ENCODE measurements at places on chromosomes 6 and 20.
A peak's percentile ranks its signal among the peaks of the same experiment; 100 is the strongest.

GRCh38 chr6:124967444-124967843, 5.2 kb downstream of the RNF217 start:
- DNase-seq: peak; percentile 85

DNA sequence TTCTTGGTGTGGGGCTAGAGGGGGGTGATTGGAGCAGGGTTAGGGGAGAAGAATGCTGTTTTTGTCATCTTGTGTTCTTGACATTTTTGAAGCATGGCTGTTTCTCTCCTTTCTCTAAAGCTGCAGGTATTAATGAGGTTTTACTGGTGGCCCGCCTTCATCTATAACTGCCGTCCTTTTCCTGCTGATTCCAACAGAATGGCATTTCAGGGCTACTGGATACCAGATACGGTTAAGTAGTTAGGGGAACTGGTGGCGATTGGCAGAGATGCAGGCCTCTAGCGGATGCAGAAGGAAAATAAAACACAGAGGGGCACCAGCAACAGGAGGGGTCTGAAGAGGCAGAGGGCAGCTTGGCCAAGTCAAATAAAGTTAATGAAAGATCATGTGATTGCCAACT, 89.7 kb upstream of the EEF1E1 start:
- no peak for DNase-seq

GRCh38 chr6:114227944-114228468, 114.8 kb downstream of the HS3ST5 start:
- DNase-seq: no peak

DNA sequence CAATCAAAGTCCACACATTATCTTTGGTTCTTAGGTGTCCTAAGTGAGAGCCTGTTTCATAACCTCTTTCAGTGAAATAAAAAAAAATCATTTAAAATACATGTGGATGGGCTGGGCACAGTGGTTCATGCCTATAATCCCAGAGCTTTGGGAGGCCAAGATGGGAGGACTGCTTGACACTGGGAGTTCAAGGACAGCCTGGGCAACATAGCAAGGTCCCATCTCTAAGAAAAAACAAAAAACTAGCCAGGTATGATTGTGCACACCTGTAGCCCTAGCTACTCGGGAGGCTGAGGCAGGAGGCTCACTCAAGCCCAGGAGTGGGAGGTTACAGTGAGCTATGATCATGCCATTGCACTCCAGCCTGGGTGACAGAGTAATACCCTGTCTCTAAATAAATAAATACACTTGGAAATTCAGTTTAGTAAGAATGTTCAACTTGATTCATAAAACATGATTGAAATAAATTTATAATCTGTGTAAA, 3.6 kb downstream of the MPC1 start:
- no peak for DNase-seq

GRCh38 chr6:143283887-143284645, 166.4 kb downstream of the ADAT2 start:
- DNase-seq: no peak

DNA sequence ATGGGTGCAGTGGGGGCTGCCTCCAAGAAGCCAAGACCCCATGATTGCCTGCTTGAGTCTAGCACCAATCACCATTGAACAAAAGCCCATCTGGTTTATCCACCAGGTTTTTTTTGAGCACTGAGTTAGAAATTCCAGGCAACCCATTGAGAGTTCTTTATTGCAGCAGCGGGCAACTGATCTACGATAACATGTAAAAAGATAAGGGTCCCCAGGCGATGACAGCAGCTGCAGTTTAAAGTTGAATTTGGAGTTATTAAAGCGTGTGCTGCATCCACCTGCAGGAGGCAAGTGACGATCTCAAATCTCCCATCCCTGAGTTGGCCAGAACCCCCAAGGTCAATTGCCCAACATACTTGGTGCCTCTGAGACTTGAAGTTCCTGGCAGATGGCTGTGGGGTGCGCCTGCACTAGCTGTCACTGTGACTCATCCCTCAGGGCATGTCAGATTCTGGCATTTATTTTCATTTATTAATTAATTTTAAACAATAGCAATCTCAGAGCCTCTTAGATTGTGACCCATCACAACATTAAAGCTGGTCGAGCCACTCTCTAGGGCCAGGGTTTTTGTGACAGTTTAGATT, 290.4 kb upstream of the SULF2 start:
- DNase-seq: no peak

DNA sequence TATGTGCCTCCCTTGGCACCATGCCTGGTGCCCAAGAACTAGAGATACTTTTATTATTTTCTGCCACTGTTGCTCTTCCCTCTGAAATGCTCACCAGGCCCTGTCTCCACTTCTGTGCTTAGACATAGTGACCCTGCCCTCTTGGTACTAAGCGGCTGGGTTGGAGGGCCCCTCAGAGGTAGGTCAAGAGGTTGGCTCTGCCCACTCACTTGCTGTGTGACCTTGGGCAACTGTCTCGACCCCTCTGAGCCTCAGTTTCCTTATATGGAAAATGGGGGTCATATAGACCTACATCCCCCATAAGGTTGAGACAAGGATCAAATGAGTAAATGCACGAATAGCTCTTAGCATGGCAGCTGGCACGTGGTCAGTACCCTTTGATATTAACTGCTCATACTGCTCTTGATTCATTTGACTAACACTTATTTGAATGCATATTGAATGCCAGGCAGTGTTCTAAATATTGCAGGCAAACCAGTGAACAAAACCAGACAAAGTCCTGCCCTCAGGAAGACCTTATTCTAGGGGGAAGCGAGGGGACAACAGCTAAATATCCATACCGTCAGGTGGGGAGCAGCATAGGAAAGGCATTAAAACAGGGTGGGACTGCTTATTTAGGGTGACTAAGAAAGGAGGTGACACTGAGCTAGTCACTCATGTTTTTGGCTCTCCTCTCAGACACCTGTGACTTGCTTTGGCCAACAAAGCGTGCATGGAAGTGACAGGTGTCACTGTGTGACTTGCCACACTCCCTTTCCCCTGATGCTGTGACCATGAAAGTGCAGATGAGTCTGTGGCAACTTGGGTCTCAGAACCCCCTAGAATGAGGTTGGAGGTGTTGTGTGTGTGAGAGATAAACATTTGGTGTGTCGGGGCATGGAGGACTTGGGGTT, 14.3 kb upstream of the SPO11 start:
- no peak for DNase-seq

DNA sequence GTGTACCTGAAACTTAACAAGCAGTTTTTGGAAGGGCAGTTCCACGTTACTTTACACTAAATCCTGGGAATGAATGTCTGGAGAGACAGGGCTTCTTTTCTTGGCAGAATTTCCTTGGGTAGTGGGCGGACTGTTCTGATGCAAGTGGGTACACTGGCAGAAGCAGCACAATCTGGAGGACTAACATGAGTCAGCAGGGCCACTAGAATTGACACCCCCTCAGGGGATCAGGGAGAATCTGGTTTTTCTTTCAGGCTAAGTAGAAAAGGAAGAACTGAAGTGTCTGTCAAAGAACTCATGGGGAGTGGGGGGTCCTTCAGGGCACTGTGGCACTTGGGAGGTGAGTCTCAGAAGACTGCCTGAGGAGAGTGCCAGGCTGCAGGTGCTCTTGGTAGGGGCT, 34.6 kb downstream of the PANK2 start:
- DNase-seq: peak; percentile 47

DNA sequence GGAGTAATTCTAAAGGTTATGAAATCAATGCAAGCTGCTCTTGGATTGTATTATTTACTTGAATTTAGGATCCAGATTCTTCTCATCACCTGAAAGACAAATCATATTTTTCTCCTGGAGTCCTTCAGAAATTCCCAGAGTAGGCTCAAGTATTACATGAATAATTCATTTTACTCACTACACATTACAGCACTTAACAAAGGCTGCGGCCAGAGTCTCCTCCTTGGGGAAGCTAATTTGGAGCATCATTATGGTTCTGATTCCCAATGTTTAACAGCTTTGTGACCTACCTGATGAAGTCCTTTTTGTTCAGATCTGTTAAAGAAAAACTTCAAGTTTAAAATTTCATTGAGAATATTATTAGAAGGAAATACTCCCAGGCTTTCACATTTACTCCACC, 28.7 kb downstream of the GRIK2 start:
- no peak for DNase-seq

DNA sequence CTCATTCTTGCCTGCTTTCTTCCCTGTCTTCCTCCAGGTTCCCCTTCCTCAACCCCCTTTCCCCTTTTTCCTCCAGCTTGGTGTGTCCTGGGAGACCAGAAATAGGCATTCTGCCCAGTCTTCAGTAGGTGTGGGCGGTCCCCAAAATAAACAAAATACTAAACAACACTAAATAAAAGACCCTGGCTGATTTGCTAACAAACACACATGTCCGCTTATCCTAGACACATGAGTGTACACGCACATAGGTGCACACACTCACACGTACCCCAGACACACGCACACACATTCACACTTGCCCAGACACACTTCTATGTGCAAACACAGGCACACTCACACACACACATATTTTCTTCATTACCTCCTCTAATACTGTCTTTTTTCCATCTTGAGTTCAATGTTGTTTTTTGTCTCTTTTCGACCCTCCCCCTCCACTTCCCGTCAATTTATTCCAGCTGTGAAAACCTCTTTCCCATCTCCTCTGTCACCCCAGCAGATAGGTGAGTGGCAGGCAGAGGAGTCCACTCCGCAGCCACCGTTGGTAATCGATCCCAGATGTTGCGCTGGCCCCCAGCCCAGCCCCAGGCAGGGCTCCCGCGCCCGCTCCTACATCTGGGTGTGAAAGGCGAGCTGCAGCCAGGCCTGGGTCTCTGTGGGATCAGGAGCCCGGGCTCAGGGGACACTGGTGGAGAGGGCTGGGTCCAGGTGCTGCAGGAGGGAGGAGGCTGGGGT, 56.9 kb upstream of the FOXP4 start:
- no peak for DNase-seq

DNA sequence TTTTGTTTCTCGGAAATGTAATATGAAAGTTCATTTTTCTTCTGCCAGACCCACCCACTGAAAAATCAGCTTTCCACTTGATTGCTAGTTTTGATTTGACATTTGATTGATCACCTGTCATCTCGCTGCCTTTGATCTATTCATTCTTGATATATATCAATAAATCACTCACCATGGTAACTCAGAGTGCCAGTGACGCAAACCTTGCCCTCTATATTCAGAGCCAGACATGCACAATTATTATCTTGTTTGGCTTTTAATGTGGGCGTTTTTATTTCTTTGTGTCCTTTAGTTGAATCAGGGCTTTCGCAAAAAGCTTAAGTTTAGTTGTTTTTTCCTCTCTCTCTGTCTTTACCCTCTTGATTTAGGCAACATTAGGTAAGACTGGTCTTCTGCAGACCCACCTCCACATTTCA, 2.0 kb downstream of the TSHZ2 start:
- no peak for DNase-seq

GRCh38 chr6:157561414-157561790, 180.4 kb downstream of the ZDHHC14 start:
- no peak for DNase-seq

DNA sequence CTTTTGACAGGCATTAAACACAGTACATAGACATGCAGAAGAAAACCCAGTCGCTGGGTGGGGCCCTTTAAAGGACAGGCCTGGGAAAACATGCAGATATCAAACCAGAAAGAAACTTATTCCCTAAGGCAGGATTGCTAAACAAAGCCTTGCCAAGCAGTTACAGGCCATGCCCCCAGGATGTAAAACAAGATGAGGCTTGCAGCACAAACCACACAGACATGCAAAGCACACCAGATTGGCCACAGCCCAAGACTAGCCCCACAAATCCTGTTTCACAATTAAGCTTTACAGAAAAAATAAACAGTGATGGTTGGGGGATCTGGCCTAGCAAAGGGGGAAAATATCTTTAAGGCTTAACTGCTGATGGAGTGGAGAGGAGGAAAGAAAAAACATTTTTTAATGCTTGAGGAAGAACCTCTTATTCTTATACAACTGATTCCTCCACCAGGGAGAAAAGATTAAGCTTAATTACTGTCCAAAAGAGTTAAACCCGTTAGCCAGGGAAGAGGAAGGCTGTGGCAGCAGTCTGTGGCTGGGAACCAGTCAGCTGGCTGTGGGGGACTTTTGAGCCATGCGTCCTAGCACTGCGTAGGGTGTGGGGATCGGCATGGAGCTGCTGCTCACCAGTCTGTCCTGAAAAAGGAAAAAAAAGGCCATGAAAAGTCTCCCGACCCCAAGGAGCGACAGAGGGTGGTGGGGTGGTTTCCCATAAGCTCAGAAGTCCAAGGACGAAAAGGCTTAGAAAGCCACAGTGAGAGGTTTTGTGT, 28.4 kb downstream of the COL19A1 start:
- DNase-seq: peak; percentile 61

- peak; percentile 45 for DNase-seq
These were observed 64.1 kb upstream of the RPS6KA2 start for GRCh38 chr6:166691199-166691598.

DNA sequence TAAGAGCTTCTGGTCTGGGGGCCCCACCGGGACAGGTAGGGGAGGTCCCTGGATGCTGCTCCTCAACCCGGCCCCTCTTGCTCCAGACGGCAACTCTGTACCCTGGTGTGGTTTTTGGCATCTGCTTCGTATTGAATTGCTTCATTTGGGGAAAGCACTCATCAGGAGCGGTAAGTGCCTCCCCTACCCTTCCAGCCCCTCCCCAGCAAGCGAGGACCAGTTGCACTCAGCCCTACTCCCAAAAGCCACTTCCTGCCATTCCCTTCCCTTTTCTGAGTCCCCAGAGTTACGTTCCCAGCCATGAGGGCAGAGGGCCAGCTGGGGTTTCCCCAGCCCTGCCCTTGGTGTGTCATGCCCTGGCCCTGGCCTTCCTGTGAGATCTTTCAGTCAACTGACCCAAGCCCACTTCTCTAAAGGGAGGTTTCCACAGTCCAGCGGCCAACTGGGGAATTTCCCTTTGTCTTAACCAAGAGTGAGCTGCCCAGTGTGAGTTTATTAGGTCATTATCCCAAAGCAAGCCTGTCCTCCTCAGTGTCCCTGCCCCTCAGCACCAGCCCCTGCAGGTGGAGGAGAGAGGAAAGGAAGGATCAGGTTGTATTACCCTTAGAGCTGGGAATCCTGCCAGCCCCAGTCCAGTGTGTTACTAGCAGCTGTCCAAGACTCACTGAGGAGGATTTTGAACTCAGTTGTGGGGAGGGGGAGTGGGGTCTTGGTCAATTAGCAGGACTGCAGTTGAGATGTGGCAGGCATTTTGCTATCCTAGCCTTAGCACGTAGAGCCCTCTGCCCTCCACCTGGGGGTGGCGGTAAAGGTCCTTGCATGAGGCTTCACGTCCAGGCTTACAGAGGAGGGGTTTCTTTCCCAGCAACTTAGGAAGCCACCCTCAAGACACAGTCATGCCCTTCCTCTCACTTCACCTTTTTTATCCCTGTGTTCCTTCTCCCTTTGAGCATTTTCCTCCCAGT, 45.8 kb downstream of the TM9SF4 start:
- peak; percentile 97 for DNase-seq

GRCh38 chr6:35170166-35170565, 29.0 kb upstream of the TCP11 start:
- peak; percentile 86 for DNase-seq

DNA sequence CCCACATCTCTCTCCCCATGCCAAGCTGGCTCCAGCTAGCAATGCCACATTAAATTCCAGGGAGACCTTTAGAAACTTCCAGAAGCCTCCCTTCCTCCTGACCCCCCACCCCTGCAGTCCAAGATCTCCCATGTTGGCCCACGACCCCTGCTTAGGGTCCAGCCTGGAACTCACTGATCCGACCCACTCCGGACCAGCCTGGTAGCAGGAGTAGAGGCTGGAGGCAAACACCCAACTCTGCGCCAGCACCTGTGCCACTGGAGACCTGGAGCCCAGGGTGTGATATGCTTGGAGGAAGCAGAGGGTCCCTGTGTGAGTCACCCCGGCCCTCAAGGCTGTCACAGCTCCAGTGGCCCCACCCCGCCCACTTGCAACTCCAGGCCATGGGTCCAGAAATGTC, 3.3 kb upstream of the ULBP1 start:
- DNase-seq: no peak

All from ELR (cell line).